Activated naive CD8-positive, alpha-beta T cell treated with anti-CD3 and anti-CD28 coated beads, Interleukin-2, amount 50 U/mL, for 16 hours (primary cell): ENCODE measurements at places on chromosomes 11 and 22.

DNA sequence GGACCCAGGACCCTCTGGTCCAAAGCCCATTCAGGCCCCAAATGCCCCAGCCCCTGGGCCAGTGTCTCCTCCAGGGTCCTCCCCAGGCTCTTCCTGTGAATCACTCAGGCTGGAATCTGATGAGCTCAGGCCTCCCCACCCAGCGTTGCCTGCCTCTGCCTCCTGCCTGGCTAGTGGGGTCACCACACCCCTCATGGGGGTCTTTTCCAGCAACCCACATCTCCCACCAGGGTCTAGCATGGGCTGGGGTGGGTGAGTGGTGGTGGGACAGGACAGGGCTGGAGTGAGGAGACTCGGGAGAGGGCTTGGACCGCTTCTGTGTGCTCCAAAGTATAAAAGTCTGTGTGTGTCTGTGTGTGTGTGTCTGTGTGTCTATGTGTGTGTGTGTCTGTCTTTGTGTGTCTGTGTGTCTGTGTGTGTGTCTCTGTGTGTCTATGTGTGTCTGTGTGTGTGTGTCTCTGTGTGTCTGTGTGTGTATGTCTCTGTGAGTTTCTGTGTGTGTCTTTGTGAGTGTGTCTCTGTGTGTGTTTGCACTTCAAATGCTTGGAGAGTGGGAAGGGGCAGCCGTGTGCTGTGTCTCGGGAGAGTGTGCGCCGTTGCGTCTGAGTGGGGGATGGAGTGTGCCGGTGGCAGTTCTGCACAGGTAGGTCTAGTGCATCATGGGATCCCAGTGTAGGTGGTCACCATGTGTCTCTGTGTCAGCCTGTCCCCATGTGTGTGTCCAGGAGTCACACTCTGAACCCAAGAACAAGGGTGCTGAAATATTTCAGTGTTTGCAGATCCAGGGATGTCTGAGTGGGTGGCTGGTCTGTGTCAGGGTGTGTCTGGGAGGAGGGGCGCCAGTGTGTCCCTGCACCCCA lies 8.8 kb downstream of the RIN1 start:
- DNase-seq, result no peak

- no peak for DNase-seq
These were observed 4.0 kb downstream of the KCNJ1 start for GRCh38 chr11:128862908-128863660.

DNA sequence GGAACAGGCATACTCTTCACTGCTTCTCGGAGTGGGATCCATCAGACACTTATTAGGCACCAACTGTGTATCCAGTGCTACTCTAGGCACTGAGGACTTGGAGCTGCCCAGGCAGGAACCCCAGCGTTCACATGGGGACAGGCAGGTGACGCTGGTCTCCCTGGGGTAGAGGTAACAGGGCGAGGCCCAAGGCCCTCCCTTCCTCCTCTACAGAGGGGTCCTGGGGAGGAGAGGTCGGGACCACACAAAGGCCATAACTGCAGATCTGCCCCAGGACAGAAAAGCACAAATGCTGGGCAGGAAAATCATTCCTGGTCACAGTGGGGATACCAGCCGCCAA lies 262.2 kb downstream of the BRD1 start:
- no peak for DNase-seq

GRCh38 chr22:19599626-19600243 lies 75.5 kb upstream of the CLDN5 start:
- DNase-seq, result no peak

- no peak for DNase-seq
These were observed 121.5 kb downstream of the KCNQ1OT1 start for GRCh38 chr11:2577991-2578928.
